ENCODE measurements at places on chromosomes 7 and 10.

DNA sequence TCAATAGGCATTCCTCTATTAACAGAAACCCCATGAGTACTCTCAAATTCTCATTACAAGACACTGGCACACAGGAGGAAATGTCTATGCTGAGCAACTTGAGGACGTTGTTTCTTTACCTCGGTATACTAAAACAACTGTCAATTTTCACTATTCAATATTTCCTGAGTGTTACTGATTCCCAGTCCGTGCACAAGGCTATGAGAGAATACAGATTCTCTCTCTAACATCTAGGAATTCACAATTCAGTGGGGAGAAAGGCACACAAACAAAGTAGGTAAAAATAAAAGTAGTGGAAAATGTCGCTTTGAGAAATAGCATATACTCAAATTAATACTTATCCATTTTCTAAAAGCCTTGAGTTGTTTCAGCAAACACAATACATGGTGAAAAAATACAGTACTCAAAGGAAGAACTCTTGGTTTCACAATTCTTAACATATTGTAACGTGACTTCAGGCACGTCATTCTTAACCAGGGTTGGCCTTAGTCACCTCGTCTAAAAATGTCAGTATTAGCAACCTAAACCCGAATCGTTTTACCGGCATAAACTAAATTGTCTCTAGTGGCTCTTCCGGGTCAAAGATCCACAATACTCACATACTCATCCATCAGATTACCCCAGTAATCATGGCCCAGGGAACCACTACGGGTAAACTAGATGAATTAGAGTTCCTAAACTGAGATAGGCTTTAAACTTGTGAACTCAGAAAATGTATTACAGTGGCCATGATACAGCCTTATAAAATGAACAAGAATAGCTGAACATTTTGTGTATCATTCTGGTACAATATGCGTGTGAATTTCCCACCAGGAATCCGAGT, 1.5 kb downstream of the IPMK start:
- DNase-seq, result peak; percentile 21

GRCh38 chr7:139976838-139977656, 85.7 kb downstream of the PARP12 start:
- no peak for DNase-seq

- DNase-seq, result no peak
These were observed 91.0 kb downstream of the MET start for GRCh38 chr7:116762971-116763370.

GRCh38 chr10:116866987-116867595, 17.8 kb downstream of the ENO4 start:
- DNase-seq, result no peak

DNA sequence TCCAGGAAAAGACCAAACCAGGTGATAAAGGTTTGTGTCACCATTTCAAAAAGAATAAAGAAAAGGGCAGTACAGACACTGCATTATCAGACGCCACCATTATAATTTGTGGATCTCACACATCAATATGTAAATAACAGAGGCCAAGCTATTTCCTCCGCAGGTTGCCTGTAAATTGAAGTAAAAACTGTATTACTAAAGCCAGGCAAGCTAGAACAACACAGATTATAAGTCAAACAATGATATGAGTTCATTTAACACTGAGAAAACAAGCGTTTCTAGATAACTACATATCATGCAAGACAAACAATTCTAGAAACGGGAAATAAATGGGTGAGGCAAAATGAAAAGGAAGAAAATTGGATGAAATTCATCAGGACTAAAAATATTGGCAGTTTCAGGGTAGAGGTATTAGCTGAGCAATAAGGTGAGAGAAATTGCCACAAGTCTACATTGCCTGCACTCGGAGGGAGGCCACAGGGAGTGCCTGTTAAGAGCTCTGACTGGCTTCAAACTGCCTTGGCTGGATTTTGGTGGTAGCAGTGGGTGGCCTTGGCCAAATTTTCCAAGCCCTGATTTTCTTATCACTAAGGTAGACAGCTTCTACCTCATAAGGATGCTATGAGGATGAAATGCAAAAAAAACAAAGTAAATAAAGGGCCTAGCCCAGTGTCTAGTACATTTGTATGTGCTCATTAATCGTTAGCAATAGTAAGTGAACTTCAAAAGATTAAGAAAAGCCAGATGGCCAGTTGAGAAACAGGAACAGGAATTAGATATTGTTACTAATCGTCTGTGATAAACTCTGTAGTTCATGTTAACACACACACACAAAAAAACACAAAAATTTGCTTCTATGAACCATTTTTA, 240.0 kb upstream of the NFE2L3 start:
- DNase-seq, result no peak

- DNase-seq, result no peak
These were observed 124.3 kb downstream of the NEURL1 start for GRCh38 chr10:103617602-103618385.

DNA sequence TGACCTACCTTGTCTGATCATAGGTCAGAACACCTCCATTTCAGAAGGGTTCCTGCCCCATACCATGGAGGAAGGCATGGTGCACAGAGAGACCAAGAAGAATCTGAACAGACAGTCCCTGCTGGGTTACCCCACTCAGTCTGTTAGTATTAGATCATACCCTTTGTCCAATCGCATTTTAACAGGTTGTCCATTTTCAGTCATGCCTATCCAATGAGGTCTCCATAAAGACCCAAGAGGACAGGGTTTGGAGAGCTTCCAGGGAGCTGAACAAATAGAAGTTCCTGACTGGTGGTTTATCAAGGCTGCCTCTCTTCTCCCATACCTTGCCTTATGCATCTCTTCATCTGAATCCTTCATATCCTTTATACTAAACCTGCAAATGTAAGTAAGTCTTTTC, 21.2 kb upstream of the SLC16A12 start:
- DNase-seq, result peak; percentile 64

- DNase-seq, result no peak
These were observed 145.1 kb upstream of the MKLN1 start for GRCh38 chr7:131182446-131183058.

DNA sequence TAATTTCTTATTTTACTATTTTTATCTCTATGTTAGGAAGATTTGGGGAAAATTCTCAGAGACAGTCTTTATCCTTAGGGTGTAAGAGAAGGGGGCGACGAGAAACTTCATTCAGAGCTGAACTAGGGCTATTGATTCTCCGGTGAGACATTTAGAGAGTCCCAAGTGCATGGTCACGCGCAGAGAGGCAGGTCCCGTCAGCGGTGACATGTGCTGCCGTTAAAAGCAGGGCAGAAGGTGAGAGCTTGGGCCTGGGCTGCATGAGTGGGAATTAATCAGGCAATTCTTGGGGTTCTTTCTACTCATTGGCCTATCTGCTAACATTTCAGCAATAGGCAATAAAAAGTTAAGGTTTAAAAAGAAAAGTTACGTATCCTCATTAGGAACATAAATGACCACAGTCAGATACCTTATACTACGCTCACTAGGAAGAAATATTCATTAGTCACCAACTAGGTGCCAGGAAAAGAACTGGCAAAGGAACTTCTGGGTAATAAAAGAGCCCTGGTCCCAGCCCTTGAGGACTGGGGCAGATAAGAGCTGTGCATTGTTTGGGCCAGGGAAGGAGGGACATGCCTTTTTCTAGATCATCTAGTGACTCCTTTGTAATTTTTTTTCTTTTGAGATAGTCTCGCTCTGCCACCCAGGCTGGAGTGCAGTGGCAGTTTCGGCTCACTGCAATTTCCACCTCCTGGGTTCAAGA, 21.2 kb downstream of the PRKCQ start:
- DNase-seq, result no peak

GRCh38 chr10:8640301-8640700, 585.8 kb downstream of the GATA3 start:
- DNase-seq, result no peak

DNA sequence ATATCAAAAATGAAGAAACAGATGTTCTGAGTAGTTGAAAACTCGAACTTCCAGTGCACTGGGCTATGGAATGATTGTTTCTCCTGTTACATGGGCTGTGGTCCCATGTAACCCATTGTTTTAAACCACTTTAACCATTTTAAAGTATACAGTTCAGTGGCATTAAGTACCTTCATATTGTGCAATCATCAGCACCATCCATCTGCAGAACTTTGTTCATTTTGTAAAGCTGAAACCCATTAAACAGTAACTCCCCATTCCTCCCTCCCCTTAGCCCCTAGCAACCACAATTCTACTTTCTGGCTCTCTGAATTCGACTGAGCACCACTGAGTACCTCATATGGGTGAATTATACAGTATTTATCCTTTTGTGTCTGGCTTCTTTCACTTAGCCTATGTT, 217.4 kb downstream of the LRMDA start:
- no peak for DNase-seq

DNA sequence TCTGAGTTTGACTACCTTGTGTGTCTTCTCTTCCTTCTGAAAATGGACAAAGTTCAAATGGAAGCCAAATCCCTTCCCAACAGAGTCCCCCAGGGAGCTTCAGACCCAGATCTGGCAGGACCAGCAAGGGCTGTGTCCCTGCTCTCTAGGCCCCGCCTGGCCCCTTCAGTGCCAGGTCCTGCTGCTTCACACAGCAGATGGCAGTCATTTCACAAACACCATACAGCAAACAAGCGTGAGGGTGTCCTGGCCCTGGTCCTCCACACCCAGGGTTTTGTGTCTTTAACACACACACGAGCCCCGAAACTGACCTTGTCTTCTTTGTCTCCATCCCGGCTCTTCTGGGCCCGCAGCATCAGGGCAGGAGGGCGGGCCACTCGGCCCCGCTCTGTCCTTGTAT, 145.0 kb downstream of the TCERG1L start:
- DNase-seq, result no peak

- DNase-seq, result peak; percentile 23
These were observed 612.9 kb downstream of the SORCS1 start for GRCh38 chr10:106551501-106552062.

- no peak for DNase-seq
These were observed 7.6 kb downstream of the PSMA2 start for GRCh38 chr7:42924223-42924838.

- peak; percentile 80 for DNase-seq
These were observed 830 bp upstream of the ZNF438 start for GRCh38 chr10:31032258-31033132.

- no peak for DNase-seq
These were observed 26.8 kb downstream of the POLL start for GRCh38 chr10:101561068-101561915.

Data from skeletal muscle cell (primary cell).